Occipital lobe (tissue), 3 donors: ENCODE measurements at places on chromosomes 7 and 10. TPM values are rescaled to one million over a fixed set of nuclear protein-coding genes. Genes with fewer than 3 reads are reported as not detected.

TCERG1L gene
- total RNA-seq = 1.6 TPM

CAMK2B gene
- 96.1 TPM for total RNA-seq

MUC12 gene
- total RNA-seq = not detected

EFCAB10 gene
- total RNA-seq = 3.3 TPM
